ENCODE measurements at places on chromosomes 1 and 21. TPM values are rescaled to one million over a fixed set of nuclear protein-coding genes. Genes with fewer than 3 reads are reported as not detected.
A peak's percentile ranks its signal among the peaks of the same experiment; 100 is the strongest.

Gene DBT
- 25.1 TPM for total RNA-seq

Gene FAM110D
- 0.77 TPM for total RNA-seq

Gene CYP2J2
- total RNA-seq, result 0.53 TPM

Gene IL20
- not detected for total RNA-seq

Gene TAS1R3
- total RNA-seq, result 0.19 TPM

Gene BNIPL
- 0.56 TPM for total RNA-seq

Gene FMN2
- total RNA-seq, result 32.0 TPM

DNA sequence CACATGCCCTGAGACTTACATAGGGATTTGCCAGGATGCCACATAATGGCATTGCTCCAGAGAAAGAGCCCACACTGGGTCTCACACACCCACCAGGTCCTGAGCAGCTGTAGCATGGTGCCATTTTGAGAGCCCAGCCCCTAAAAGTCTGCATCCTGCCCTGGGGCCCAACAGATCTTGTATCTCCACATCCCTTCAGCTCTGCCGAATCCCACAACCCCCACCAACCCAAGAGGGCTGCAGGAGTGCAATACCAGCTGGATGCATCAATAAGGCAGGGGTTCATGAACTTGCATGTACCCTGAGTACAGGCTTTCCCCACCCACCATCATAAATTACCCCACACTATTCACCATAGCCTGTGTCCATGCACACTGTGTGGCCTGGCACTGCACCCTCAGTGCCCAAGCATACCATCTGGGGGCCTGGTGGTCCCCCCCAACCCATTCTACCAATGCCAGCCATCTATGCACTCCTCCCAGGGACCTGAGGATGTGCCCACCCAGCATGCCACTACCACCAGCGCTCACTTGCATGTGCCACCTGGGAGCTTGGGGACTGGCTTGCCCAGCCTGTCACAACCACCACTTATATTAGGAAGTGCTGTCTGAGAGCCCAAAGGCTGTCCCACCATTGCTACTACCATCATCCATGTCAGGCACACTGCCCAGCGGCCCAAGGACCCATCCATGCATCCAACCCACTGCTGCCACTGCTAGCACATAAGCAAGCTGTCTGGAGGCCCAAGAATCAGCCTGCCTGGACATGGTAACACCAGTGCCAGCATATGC lies 4.1 kb upstream of the KRTAP12-2 start:
- no peaks in the 10 kb centered on the region for H3K36me3 ChIP-seq
- H3K27me3 ChIP-seq, result no peaks in the 10 kb centered on the region
- H3K27ac ChIP-seq, result no peak overlapping the region
- no peak overlapping the region for H3K4me3 ChIP-seq
- DNase-seq, result no peak
- no peaks in the 10 kb centered on the region for H3K4me1 ChIP-seq

GRCh38 chr1:197042676-197043341 lies 24.3 kb downstream of the F13B start:
- H3K4me3 ChIP-seq, result no peak overlapping the region
- no peak overlapping the region for H3K27ac ChIP-seq
- no peak for DNase-seq

DNA sequence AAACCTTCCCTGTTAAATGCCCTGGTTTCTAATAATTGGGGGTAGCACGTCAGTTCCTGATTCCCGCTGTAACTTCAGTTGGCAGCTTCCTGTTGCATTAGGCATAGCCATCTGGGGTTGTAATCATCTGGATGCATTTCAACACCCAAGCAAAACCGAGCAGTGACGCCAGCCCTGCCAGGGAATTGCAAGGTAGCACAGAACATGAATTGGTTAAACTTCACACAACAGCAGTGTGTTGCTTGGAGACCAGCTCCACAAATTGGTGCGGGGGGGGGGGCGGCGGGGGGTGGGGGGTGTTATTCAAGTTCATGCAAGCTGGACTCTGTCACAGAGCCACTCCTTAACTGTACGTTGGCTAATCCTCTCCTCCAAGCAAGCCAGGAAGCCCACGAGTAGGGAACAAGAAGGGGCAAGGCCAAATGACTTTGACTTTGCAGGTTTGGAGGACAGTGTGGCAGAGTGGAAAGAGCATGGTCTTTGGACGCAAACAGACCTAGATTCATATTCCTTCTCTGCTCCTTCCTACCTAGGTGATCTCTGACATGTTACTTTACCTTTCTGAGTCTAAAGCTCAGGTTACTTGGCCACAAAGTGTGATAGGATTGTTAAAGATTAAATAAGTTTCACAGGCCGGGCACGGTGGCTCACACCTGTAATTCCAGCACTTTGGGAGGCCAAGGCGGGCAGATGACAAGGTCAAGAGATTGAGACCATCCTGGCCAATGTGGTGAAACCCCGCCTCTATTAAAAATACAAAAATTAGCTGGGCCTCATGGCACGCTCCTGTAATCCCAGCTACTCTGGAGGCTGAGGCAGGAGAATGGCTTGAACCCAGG lies 4.7 kb downstream of the LAX1 start:
- H3K27me3 ChIP-seq, result no peaks in the 10 kb centered on the region
- H3K27ac ChIP-seq, result no peak overlapping the region
- no peak for DNase-seq
- H3K36me3 ChIP-seq, result no peaks in the 10 kb centered on the region

GRCh38 chr1:54604572-54605370 lies 18.6 kb downstream of the FAM151A start:
- H3K4me1 ChIP-seq, result no peaks in the 10 kb centered on the region
- H3K4me3 ChIP-seq, result no peak overlapping the region

- no peaks in the 10 kb centered on the region for H3K36me3 ChIP-seq
- no peak overlapping the region for H3K27ac ChIP-seq
These were observed 130.0 kb upstream of the TNR start for GRCh38 chr1:175873290-175873935.

DNA sequence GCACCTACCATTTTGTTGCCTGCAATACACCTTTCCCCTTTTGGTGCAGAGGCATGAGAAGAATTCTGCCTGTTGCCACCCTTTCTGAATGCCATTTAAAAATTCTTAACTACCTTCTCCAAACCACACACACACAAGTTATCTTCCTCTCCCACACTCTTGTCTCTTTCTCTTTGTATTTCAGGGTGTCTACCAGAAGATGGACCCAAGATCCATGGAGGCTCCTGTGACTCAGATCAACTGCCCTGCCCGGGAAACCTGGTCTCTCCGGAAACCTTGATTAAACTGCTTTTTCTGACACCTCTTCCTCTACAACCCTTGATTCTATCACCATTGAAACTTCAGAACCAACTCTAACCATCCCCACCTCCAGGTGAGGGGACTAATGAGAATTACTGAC lies 2.4 kb upstream of the TARS2 start:
- DNase-seq, result no peak
- no peak overlapping the region for H3K4me3 ChIP-seq
- peaks cover under 1% of the 10 kb centered on the region for H3K27me3 ChIP-seq
- H3K36me3 ChIP-seq, result peaks cover 11% of the 10 kb centered on the region
- H3K27ac ChIP-seq, result no peak overlapping the region

DNA sequence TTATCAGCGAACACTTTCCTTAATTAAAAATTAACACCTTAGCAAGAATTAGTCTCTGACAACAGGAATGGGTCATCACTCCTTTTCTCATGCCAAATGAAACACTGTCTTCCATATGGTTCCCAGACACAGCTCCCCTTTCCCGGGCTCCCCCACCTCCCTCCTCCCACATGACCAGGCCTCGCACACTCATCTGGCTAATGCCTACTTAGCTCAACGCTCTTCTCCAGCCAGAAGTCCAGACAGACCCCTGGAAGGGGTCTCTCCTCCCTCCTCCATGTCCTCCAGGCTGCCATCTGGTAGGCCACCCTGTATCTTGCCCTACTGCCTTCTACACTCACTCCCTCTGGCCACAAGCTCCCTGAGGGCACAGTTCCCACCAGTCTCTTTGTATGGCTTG lies 39.9 kb downstream of the KCNC4 start:
- peak overlapping the region; percentile 22 for H3K27ac ChIP-seq
- no peak overlapping the region for H3K4me3 ChIP-seq
- H3K27me3 ChIP-seq, result no peaks in the 10 kb centered on the region
- peak; percentile 13 for DNase-seq

GRCh38 chr1:26352338-26352679 lies 1.6 kb downstream of the CRYBG2 start:
- H3K4me1 ChIP-seq, result peaks cover 14% of the 10 kb centered on the region
- H3K4me3 ChIP-seq, result no peak overlapping the region
- H3K27ac ChIP-seq, result no peak overlapping the region

DNA sequence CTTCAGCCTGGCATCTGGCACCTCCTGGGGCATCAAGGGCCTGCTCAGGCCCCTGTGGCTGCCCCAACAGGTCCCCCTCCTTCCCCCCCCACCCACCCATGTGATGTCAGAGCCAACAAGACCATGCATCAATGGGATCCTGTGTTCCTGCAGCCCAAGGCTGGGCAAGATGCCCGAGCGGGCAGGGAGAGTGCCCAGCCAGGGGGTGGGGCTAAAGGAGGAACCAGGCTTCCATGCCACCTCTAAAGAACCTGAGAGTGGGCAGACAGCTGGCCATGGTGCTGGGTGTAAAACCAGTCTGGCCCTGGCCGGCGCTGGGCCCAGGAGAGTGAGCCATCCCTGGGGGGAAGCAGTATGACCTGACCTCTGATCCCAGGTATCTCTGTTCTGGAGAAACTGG lies 7.6 kb downstream of the COL16A1 start:
- no peaks in the 10 kb centered on the region for H3K27me3 ChIP-seq
- H3K27ac ChIP-seq, result no peak overlapping the region
- DNase-seq, result no peak
- no peaks in the 10 kb centered on the region for H3K36me3 ChIP-seq
- no peaks in the 10 kb centered on the region for H3K4me1 ChIP-seq

- DNase-seq, result no peak
- no peaks in the 10 kb centered on the region for H3K36me3 ChIP-seq
- no peak overlapping the region for H3K27ac ChIP-seq
- H3K4me1 ChIP-seq, result no peaks in the 10 kb centered on the region
- no peaks in the 10 kb centered on the region for H3K27me3 ChIP-seq
These were observed 26.8 kb downstream of the GFI1 start for GRCh38 chr1:92459871-92460320.

DNA sequence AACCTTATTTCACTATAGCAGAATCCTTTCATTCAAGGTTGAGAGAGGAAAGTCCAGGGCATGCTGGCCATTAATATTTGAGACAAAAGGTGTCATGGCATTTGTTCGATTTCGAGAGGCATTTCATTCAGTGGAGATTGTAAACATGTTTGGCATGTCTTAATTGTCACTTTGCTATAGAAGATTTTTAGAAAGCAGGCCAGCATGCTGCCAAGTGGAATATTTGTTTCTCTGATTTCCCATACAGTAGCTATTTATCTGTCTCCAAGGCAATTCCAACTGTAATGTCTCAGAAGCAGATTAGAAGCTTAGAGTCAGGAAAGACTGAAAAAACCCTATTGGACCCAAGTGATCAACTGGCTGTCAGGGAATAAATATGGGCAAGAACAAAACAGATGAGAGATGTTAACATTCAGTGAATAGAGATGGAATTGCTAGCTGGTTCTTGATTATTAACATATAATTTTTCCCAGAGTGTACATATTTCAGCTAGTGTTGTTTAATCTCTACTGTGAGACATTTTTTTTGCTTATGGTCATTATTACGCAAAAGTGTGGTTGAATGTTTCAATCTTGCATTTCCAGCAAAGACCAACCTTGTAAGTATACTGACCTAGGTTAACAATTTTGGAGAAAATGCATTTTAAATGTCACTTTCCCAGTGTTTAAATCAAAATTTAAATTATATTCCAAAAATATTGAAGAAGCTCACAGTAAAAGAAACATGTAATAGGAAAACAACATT lies 174.6 kb downstream of the KCNK2 start:
- peaks cover 4% of the 10 kb centered on the region for H3K4me1 ChIP-seq
- no peak overlapping the region for H3K27ac ChIP-seq
- no peak overlapping the region for H3K4me3 ChIP-seq

DNA sequence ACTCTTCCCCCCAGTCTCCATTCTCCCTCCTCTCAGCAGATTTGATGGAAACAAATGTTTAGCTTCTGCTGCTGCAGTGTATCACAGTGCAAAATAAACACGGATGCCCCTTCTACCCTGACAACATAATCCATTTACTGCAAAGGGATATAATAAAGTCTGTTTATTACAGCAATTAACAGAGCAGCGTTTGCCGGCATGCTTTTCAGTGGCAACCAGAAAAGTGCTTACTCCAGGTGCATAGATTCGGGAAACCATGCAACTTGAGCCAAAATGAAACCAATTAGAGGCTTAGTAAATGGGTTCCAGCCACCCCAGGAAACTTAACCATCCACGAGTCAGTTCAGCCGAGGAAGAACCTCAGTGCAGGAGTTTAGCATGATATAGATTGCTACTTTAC lies 12.9 kb upstream of the LEMD1 start:
- no peaks in the 10 kb centered on the region for H3K36me3 ChIP-seq
- H3K4me1 ChIP-seq, result no peaks in the 10 kb centered on the region
- H3K4me3 ChIP-seq, result no peak overlapping the region

- peaks cover 21% of the 10 kb centered on the region for H3K36me3 ChIP-seq
- H3K4me3 ChIP-seq, result peak overlapping the region; percentile 99
- peak overlapping the region; percentile 100 for H3K27ac ChIP-seq
- no peak for DNase-seq
These were observed 558 bp downstream of the USP1 start for GRCh38 chr1:62437273-62437940.

All from endodermal cell (in vitro differentiated cells).